ENCODE measurements at places on chromosomes 4 and X. TPM values are rescaled to one million over a fixed set of nuclear protein-coding genes. Genes with fewer than 3 reads are reported as not detected.

- DNase-seq = no peak
These were observed 23.3 kb upstream of the TMSB4X start for GRCh38 chrX:12951595-12951975.

- DNase-seq = peak; percentile 51
These were observed at the start of gene FAM47E for GRCh38 chr4:76251441-76252270. TSS of gene FAM47E (plus strand) at chr4:76251721. CDS start at chr4:76251747, 26 bp downstream.

GRCh38 chrX:964831-965416 is 247.5 kb downstream of the CRLF2 start:
- DNase-seq = no peak

DNA sequence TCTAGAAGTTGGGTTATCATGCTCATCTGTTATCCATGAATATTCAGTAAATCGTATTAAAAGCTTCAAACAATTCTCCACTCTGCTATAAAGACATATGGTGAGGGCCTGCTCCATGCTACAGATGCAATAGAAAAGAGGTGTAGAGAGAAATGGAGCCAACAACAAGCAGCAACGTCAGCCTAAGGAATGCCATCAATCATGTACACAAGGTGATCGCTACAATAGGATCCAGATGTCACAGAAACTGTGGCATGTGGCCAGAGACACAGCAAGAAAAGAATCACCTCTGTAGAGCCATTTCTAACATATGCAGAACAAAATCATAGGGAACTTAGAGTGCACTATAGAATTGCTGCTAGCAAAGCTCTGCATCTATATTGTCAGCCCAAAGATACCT is 1188.1 kb downstream of the PCDH7 start:
- DNase-seq = no peak

DNA sequence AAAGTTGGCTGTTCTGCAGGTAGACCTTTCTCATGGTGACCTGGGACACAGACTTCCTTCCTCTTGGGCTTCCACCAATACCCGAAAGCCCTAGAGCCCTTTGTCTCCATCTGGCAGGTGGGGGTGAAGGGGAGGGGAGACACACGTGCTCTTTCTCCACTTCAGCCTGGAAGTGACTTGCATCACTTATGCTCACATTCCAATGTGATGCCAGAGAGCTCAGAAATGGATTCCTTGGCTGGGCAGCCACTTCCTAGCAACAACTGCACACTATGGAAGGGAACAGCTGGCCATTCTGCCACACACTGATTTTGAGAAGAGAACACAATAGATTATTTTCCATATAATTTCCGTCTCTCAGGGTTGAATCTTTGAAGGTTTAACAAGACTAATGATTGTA is 36.3 kb downstream of the C4orf51 start:
- no peak for DNase-seq

- DNase-seq = no peak
These were observed 55.9 kb downstream of the MID1 start for GRCh38 chrX:10564484-10564883.

DNA sequence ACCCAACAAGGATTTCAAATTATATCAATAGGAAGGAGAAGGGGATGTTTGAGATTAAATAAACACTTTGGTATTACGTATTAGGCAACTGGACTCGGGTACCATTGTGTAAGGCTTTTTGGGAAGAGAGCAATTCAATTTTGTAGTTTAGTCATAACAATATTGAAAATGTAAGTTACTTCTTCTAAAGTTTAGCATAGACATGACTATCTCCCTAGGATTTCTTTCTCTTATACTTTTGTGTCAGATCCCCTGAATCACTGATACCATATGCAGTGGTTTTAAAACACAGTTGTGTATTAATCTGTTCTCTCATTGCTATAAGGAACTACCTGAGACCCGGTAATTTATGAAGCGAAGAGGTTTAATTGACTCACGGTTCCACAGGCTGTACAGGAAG is 123.8 kb upstream of the FAM9C start:
- no peak for DNase-seq

Gene CT45A1
- polyA plus RNA-seq = not detected

- DNase-seq = peak; percentile 43
These were observed 171.3 kb downstream of the PTTG2 start for GRCh38 chr4:38131371-38132091.

DNA sequence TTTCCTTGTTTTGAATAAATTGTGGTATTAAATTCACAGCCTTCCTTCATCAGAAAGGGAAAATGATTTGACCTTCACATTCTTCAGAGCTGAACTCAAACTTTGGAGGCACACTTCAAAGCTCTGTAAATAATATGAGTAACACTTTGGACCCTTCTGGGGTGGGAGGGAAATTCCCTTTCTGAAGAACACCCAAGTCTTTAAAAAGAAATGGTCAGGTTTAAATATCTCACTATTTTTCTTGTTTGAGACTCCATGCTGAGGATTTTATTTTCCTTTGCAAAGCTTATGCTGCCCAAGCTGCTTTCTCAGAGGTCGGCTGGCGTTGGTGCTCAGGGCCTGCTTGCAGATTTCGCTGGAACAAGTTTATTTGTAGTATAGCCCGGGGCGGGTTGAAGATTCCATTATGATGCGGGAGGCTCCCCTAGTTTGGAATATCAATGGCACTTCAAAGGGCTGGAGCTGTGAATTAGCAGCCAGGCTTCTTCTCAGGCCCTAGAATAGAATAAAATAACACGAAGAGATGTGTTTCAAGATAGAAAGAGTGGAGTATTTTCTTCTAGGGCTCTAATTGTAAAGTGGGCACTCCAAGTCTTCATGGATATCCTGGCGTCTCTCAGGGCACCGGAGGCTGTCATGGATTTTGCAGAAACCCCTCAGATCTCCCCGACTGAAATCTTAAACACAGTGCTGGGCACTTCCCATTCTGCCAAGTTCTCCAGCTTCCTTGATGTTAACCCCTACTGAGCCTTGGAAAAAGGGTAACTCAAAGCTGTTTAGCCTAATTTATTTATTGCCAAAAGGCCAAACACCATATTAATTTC is 315.6 kb downstream of the GPAT3 start:
- no peak for DNase-seq

DNA sequence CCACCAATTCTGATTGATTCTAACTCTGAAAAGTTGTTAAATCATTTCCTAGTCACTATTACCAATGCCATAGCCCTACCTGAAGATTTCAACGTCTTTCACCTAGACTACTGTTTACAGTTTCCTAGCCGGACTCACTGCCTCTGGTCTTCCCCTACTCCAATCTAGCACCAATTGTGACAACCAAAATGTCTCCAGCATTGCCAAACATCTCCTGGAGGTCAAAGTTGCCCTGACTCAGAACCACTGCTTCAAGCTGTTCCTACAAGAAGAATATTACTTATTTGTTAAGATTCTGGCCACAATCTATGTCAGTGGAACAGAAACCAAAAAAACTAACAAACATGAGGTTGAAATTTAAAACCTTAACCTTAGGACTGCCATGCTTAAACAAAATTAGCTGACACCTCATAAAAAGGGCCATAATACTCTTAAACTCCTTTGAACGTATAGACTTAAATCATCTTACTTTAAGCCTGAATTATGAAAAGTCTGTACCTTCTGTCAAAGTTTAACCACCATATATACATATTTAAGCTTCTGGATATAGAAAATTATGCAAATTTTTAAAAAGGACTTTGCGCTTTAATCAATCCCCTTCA is 2.1 kb downstream of the PDS5A start:
- DNase-seq = no peak

Gene OPRPN
- not detected for polyA plus RNA-seq

GRCh38 chr4:2243681-2244380 is 1.9 kb upstream of the HAUS3 start:
- peak; percentile 65 for DNase-seq

Gene XKRX
- 0.89 TPM for polyA plus RNA-seq

DNA sequence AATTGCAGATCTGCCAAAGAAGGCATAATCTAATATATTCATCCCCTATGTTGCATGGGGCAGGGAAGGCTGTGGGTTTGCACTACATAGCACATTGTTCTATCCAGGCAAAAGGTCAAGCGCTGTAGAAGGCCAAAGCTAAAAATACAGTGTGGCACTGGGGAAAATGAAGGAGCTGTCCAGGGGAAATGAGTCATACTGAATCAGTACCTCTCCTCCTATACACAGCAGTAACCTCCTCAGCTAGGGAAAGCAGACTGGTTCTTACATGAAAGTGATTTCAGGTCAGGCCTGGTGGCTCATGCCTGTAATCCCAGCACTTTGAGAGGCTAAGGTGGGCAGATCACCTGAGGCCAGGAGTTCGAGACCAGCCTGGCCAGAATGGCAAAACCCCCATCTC is 31.0 kb upstream of the SLC25A4 start:
- peak; percentile 86 for DNase-seq

Gene MAGEE2
- not detected for polyA plus RNA-seq

DNA sequence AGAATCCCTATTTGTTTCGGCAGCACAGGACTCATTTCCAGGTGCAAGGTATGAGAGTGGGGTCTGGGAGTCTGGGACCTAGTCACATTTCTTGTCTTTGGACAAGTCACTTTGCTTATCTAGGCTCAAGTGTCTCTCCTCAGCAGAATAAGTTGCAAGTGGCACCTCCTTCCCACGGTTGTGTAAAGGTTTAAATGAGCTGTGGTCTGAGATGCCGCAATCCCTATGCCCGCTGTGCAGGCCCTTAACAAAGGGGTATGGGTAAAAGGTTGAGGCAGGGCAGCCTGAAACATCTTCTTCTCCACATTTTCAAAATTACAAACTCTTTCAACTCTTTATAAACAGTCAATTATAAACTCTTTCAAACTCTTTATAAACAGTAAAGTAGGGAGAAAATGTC is 93.7 kb downstream of the RTL5 start:
- no peak for DNase-seq

DNA sequence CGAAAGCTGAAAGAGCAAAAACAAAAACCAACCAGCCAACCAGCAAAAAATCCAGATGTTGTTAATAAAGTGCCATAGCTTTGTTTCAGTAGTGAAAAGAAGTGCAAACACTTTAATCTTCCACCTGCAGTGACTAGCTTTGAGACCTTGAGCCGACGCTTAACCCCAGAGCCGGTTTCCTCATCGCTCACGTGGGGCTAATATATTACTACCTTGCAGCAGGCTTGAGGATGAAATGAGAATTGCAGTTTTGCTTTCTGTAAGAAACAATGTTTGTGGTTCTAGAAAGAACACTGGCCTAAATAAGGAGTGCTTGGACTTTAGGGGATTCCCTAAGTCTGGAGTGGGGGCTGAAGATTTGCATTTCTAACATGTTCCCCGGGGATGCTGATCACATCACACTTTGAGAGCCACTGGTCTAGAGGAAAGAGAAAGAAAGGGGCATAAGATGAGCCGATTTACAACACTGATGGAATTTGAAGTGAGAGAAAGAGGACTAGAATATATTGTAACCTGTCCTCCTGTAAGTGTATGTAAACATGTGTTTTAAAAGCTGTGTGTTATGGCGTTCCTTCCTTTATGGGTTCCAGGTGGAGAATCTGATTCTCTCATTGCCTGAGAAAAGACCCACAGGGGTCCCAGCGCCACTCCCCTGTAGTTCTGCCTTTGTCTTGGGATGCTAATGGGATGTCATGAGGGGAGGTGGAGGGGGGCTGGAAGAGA is 1.4 kb downstream of the FGF2 start:
- DNase-seq = peak; percentile 19

Gene MAGEA12
- not detected for polyA plus RNA-seq

Gene TBC1D8B
- 3.0 TPM for polyA plus RNA-seq

Gene GLUD2
- 0.09 TPM for polyA plus RNA-seq

Gene ERCC6L
- polyA plus RNA-seq = 2.4 TPM

Gene NUDT9
- polyA plus RNA-seq = 30.6 TPM

GRCh38 chr4:38411092-38411491 is 252.9 kb upstream of the KLF3 start:
- no peak for DNase-seq

Gene PHOX2B
- polyA plus RNA-seq = not detected

Gene SSX4
- not detected for polyA plus RNA-seq

DNA sequence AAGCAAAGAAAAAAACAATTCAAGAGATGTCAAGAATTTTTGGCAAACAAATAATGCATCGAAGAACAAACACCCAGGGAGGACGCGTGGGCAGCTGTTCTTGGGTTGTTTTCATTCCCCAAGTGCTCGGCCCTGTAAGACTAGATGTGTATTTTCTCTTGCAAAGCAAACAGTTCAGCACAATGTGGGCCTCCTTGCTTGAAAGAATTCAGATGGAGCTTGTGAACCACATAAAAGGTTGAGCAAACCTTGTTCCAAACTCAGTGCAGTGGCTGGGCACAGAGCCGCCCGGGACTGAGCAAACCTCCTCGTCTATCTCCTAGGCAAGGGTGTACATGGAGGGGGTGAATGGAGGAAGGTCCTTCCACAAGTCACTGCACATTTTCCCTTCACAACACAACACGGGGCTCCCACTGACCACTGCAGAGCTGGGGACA is 82.4 kb downstream of the HTRA3 start:
- DNase-seq = peak; percentile 70

Gene SHISA3
- 12.7 TPM for polyA plus RNA-seq

Data from cardiac muscle cell (in vitro differentiated cells and primary cell).